ENCODE measurements at places on chromosomes 1 and 21.

- peaks cover 2% of the 10 kb centered on the region for H3K36me3 ChIP-seq
- H3K4me3 ChIP-seq, result no peak overlapping the region
- H3K4me1 ChIP-seq, result peaks cover 20% of the 10 kb centered on the region
- H3K27ac ChIP-seq, result no peak overlapping the region
- H3K27me3 ChIP-seq, result peaks cover 2% of the 10 kb centered on the region
Observed at GRCh38 chr1:116983678-116984077, 17.9 kb upstream of the CD101 start.

GRCh38 chr1:172940174-172940855 is 110.4 kb downstream of the TNFSF18 start:
- H3K36me3 ChIP-seq, result no peaks in the 10 kb centered on the region
- no peaks in the 10 kb centered on the region for H3K4me1 ChIP-seq
- no peak for DNase-seq
- H3K27ac ChIP-seq, result no peak overlapping the region

DNA sequence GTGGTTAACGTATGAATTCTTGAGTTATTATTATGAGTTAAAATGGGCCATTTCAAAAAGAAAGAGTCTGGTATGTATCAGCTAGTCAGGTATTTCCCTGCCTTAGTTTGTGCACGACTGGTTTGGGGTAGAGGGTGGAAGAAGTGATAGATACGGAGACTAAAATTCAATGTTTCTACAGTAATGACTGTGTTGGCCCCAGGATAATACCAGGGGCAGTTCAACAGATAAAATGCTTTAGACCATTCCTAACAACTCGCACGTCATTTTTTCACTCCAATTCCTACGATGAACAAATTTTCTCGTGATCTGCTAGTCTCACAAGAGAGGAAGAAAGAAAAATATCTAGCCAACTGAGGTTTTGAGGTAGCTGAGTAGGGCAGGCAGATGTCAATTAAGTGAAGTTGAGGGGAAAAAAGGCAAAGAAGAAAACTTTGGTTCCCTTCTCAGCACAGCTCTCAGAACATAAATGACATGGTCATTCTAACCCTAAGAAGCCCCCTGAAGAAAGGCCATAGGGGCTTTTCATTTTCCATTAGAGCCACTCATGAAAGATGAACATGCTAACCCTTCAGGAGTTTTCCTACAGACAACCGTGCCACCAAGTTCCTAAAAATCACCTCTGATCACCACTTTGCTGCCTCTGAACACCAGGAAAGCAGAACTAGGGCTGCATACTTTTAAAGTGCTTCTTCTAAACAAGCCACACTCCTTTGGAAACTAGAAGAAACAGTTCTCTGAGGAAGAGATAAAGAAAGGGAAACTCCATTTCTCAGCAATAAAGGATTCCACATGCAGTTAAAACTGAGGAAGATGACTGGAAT is 5.6 kb downstream of the MCOLN2 start:
- peak overlapping the region; percentile 62 for H3K27ac ChIP-seq
- H3K4me3 ChIP-seq, result peak overlapping the region; percentile 36
- H3K27me3 ChIP-seq, result no peaks in the 10 kb centered on the region
- no peak for DNase-seq
- H3K36me3 ChIP-seq, result peaks cover 35% of the 10 kb centered on the region

DNA sequence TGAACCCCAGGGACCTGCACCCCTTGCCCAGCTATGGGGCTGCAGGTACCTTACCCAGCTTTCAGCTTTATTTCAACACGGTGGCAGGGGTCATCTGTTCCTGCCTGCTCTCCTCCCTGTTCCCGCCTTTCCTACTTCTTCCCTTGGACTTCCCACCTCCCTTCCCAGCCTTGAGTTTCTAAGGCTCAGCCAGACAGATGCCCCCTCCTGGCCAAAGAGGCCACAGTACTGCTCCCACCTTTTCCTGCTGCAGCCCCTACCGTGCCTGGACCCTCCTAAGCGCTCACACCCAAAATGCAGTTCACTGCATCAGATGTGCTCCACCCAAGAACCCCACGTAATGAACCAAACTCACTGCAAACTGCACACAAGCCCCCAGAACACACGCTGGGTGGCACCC is 7.7 kb downstream of the NOC2L start:
- H3K4me3 ChIP-seq, result no peak overlapping the region
- H3K36me3 ChIP-seq, result peaks cover 41% of the 10 kb centered on the region
- no peaks in the 10 kb centered on the region for H3K4me1 ChIP-seq

Measured in activated CD4-positive, alpha-beta memory T cell treated with anti-CD3 and anti-CD28 coated beads, Interleukin-2, amount 10 ng/mL, durations not matched to agents 7 days and 5 days (primary cell).